NCI-H1048 (cell line): ENCODE measurements at places on chromosomes 11 and 22.

GRCh38 chr11:117010808-117011540, 87.3 kb downstream of the SIK3 start:
- no peak for DNase-seq

DNA sequence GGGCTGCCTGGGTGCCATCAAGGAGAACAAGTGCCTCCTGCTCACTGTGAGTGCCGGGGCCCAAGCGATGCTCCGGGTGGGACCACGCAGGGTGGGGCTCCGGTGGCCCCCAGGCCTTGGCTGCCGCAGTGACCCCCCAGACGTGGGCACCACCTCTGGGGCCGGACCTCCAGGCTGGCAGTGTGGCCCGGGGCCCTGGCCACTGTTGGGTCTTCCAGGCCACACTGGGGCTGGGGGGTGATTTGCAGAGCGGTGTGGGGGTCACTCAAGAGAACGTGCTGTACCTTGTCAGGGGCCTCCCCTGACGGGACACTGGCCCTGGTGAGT, 20.0 kb downstream of the TSPAN4 start:
- DNase-seq = no peak

GRCh38 chr11:26244207-26244606, 87.7 kb upstream of the ANO3 start:
- DNase-seq = no peak

GRCh38 chr22:20530368-20531153, 23.2 kb downstream of the MED15 start:
- no peak for DNase-seq

DNA sequence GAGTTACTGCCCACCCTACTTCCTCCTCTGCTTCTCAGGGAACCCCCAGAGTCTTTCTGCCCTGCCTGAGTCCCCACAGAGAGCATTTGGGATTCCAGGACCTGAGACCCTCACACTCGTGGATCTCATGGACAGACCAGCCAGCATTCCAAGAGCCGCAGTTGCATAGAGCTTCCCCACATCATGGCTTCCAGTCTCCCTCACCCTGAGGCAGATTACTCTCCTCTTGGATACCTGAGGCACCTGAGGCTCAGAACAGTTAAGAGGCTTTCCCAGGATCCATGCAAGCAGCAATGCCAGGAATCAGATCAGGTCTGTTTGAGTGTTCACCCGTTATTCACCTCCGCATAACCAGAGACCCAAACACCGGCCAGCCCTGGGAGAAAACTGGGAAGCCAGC, 102.2 kb downstream of the TRIM29 start:
- no peak for DNase-seq

GRCh38 chr11:1203505-1204271, 19.2 kb upstream of the MUC5B start:
- no peak for DNase-seq

DNA sequence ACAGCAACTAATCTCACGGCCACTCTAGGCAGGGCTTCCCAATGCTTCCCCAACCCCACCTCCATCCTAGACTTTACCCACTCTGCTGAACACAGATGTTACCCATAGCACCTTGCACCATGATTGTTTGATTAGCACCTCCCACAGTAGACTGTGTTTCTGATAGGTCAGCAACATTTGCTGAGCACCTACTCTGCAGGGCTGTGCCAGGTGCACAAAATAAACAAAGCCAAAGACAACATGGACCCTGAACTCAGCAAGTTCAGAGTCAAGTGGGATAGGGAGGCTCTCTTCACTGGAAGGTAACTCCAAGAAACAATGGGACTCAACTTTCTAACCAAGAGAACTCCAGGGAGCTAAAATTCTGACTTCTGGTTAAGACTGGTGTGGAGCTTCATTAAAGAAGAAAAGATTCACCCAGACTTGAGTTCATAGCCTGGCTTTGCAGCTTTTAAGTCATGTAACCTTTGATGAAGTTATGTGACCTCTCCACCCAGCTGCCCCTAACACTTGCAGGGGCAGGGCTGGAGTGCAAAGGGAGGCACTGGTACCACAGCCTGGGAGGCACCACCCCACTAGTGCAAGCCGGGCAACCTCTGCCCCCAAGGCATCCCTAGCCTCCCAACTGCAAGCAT, 6.7 kb upstream of the RTN4RL2 start:
- DNase-seq = no peak

DNA sequence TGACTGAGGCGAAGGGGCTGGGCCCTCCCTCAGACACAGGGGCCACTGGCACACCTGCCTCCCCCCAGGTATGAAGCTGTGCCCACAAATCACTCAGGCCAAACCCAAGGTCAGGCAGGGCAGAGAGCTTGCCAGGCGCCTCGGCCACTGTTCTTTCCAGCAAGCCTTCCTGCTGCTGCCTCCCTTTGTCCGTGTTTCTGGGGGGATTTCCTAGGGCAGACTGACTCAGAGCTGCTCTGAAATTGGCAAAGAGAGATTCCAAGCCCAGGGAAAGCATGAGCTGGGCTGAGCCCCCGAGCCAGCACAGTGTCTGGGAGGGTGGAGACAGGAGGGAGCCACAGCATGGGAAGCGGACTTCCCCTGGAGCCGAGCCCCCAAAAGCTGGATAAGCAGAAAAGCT, 33.2 kb downstream of the PPP2R1B start:
- no peak for DNase-seq

DNA sequence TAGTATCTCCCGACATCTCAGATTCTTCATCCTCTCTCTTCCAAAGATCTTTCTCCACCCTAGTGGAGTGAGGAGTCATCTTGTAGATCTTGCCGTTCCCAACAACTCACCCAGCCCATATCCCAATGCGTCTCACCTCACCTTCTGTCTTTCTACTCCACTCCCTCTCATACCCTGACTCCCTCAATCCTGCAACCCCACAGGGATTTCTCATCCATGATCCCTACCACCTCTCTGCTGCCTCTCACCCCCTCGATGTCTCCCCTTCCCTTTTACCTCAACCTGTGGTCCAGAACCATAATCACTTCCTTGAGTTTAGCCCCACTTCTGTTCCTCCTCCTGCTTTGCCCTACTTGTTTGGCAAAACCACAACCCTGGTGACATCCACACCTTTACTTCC, 41.7 kb downstream of the OTOG start:
- no peak for DNase-seq

DNA sequence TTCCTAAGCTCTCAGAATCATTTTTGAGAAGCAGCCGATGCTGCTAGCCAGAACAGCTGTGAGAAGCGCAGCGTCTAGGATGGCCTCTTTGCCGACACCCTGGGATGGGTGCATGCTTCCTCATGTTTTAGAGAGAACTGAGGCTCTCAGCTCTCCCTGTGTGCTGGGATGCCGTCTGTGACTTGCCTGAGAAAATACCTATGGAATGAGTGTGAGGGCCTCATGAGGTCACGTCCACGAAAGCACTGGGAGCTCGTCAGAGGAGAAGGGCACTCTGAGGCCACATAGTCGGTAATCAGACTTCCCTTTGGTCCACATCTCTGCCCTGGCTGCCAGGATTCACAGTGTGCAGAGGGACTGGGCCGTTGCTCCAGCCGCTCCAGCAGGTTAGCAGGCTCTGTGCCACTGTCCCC, 54.7 kb downstream of the MICAL3 start:
- no peak for DNase-seq

DNA sequence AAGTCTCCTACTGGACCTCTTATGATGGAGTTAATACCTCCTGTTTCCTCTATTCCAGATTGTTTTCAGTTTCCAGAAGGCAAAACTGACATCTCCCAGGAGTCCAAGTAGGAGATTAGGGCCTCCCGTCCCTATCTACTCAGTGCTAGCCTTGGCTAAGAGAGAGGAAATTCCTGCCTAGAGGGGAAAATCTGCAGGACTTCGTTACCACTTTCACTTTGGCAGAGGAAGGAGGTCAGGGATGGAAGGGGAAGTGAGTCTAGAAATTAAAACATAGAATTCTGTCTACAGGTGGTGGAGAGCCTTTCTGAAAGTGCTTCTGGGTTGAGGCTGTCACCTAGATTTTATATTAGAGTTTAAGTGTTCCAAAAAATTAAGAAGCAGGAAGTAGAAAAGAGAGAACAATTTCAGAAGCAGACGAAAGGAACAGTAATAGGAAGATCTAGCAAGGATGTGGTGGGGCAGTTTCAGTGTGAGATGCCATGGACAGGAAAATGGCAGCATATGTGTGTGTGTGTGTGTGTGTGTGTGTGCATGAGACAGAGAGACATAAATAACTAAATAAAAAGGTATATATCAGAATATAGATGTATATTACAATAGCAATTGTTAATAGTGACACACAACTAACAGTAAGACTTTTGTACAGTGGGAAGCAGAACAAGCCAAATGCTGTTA, 2.4 kb upstream of the TRIM68 start:
- no peak for DNase-seq

GRCh38 chr22:41888627-41889200, 26.2 kb downstream of the SHISA8 start:
- DNase-seq = no peak

DNA sequence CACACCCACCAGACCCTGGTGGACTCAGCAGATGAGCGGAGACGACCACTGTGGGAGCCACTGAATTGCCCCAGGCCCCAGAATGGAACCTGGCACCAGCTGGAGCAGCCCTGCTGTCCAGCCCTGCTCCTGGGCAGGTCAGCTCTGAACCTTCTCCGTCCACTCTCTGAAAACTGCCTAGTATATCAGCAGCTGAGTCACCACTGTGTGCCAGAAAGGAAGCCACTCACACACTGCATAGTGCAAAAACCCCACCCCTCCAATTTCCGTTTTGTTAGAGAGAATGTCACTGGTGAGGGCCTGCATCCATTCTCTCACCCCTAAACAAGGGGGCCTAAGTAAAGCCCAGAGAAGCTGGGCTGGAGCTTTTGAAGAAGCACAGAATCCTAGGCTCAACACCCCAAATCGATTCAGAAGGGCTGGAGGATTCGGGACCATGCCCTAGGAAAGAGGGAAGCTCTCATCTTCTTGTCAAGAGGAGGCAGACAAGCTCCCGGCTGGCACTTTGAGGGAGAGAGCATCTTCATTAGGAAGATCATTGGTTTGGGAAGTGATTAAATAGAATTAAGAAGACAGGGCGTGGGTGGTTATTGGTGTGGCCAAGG, 44.5 kb downstream of the GALNT18 start:
- no peak for DNase-seq

DNA sequence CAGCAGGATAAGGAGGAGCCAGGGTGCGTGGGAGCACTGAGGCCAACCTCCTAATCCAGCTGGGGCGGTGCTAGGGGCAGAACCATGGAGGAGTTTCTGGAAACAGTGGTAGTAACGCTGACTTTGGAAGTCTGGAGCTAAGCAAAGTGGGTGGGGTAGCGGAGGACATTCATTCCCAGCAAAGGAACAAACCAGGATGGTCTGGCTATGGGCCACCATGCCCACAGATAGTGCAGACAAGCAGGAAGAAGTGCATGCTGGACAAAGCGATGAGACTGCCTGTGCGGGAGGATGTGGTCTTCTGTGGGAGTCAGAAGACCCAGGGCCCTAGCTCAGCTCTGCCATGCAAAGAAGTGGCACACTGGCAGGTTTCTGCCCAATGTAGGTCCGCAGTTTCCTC, 71.6 kb upstream of the CSNK2A3 start:
- DNase-seq = no peak

GRCh38 chr22:17104336-17104935, 16.7 kb downstream of the TMEM121B start:
- DNase-seq = no peak

DNA sequence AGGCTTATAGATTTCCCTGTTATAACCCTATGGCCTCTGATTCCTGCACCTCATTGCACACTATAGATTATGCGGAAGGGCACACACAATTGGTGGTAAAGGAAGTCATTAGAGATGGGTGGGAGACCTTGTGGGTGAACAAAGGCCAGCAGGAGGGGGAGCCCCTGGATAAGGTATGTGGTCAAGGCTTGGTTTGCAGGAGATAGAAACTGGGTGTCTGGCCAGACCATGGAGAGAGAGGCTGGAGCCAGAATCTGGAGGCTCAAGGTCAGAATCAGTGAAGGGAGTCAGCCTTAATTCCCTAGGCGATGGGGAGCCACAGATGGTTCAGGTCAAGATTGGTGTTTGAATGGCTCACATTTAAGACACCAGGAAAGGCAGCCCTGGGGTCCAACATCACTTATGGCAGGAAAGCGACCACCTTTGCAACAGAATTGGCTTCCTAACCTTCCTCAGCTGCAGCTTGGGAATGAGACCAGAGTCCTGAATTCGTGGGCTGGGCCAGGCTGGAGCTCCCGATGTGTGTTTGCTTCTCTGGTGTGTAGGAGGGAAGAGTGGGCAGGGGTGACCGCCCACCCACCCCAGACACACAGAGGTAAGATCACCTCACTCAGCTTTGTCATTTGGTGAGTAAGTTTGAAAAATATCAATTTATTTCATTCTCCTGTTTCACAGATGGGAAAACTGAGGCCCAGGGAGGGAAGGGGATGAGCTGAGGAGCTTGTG, 22.7 kb upstream of the SCUBE1 start:
- DNase-seq = no peak

DNA sequence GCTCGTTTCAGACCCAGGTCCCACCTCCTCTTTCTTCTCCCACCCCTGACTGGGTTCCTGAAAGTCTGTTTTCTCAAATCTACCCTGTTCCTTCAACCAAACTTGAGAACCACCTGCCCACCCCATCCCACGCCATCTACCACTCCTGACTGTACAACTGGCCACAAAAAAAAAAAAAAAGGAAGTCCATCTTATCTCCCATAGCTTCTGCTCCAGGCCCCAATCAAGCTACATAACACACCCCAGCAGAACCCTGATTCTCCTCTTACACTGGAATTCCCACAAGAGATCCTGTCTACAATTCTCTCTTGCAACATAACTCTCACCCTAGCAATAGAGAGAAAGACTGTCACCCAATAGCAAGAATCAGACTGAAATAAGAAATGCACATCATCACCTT, 39.2 kb upstream of the CHST1 start:
- no peak for DNase-seq

GRCh38 chr11:2134022-2135010, 4.9 kb downstream of the IGF2 start:
- no peak for DNase-seq

GRCh38 chr11:87325490-87325872, 287.7 kb downstream of the TMEM135 start:
- no peak for DNase-seq

DNA sequence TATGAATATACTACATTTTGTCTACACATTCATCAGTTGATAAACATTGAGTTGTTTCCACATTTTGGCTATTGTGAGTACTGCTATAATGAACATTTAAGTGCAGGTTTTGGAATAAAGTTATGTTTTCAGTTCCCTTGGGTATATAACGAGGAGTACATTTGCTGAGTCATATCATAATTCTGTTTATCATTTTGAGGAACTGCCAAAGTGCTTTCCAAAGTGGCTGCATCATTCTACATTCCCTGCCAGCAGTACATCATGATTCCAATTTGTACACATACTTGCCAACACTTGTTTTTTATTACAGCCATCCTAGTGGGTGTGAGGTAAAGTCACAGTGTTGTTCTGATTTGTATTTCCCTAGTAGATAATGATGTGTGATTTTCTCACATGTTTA, 1458.6 kb upstream of the TENM4 start:
- no peak for DNase-seq

DNA sequence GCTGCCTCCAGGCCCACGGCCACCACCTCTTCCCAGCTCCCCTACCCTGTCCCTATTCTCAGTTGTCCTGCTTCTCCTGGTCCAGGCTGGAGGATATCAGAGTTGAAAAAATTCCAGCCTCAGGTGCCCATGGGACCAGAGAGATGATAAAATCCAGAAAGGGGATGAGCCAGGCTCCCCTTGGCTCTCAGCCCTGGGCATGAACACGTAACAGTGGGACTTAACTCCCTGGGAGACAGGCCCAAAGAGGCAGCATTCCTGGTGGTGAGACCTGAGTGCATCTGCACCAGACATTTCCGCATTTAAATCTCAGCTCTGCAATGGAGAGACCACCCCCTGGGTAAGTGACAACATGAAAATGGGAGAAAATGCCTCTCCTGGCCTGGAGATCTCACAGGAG, 10.4 kb upstream of the SLC39A13 start:
- no peak for DNase-seq

- DNase-seq = no peak
These were observed 433.6 kb upstream of the DDI1 start for GRCh38 chr11:103602840-103603239.
